NCI-H2081 treated with DMSO at 0.1 percent for 48 hours (cell line): ENCODE measurements at places on chromosomes 13 and 19.

- DNase-seq: no peak
These were observed 7.0 kb upstream of the MYDGF start for GRCh38 chr19:4676955-4677731.

DNA sequence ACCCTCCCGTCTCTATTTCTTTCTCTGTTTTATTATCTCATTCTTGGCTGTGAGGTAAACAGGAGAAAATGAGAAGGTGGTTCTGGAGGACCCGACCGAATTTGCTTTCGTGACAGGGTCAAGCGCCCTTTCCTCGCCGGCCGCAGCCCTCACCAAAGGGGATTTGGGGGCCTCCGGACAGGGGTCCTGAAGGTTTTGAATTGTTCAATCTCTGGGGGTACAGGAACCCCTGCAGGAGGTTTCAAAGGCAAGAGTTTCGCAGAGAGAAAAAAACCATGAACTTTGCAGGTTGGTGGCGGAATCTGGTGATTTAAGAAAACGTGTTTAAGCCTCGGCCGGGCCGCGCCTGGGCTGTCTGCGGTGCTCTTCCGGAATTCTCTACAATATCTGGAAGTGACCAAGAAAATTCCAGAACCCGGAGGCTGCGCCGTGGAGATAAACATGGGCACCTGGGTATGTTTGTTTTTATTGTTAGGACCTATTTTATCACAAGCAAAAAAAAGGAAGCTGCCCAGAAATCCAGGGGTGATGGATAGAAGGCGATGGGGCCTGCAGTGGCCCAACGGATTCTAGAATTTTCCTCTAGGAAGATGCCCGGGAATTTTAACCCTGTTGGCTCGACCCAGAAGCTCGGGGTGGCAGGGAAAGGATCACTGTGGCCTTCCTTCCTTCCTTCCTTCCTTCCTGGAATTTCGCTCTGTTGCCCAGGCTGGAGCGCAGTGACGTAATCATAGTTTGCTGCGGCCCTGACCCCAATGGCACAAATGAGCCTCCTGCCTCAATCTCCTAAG, 14.2 kb upstream of the PTBP1 start:
- DNase-seq: no peak

DNA sequence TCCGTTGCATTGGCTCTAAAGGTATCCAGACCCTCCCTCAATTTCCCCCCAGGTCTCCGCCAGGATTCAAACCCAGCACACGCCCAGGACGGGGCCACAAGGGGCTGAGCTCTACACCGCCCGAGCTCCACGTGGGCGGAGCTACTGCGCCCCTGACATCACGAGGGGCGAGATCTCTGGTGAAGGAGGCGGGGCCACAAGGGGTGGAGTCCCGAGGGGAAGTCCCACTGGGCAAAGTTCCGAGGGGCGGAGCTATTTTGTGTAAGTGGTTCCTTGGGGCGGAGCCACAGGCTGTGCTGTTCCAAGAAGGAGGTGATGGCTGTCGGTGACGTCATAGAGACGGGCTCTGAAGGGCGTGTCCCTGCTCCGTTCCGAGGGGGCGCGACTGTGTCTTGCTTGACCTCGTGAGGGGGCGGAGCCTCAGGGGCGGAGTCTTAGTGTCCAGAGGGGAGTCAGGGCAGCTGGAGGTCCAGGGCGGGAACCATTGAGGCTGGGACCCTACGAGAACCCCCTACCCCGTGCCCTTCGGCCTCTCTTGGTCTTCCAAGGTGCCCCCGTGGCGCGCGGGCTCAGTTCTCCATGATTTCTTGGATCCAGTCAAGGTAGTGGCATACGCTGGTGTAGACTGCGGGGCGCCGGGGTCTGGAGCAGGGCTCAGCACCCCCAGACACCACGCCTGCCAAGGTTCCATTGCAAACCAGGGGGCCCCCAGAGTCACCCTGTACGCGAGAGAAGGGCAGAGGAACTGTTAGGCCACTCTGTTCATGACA, 1.3 kb upstream of the KLK8 start:
- DNase-seq: no peak

DNA sequence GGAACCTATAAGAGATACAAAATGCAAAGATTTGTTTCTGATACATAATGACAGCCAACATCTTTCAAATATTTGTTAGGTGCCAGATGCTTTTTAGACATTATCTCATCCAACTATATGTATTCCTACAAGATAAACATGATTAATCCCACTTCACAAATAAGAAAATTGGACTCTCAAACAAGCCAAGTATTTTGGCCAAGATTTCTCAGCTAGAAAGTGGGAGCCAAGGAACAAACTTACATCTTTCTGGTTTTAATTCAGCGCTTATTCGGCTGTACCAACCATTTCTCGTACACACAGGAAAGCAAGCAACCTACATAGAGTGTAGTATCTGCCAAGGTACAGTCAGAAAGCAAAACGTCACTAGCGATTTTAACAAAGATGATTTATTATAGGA, 85.7 kb upstream of the SERP2 start:
- no peak for DNase-seq

- no peak for DNase-seq
These were observed 1.5 kb upstream of the RGCC start for GRCh38 chr13:41455725-41456419.

- DNase-seq: no peak
These were observed 9.9 kb upstream of the GP6 start for GRCh38 chr19:55047951-55048350.

DNA sequence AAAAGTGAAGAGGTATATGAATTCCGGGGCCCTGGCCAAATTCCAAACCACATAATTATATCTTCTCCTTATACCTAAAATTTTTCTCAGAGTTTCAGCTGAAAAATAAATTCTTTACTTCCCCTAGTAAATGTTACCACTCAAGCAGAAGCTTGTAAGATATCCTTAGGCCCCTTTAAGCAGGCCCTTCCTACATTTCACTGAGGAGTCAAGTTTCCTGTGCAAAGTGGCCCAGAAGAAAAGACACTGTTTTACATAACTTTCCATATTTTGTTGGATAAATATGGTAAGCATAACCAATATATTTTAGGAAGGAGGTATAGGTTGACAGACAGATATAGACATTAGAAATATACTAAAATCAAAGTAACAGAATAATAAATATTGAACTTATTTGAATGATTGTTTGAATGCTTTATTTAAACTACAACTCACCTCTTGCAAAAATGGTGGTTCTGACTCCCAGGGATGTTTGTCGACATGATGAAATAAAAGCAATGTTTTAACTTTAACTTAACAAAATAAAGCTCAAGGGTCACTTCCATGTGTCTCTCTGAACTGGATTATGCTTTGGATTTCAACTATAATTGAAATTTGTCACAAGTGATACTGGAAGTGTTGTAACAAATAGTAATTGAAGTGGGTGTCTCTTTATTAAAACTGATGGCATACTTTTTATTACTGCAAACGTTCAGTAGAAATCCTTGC, 141.2 kb downstream of the SPRY2 start:
- DNase-seq: no peak

DNA sequence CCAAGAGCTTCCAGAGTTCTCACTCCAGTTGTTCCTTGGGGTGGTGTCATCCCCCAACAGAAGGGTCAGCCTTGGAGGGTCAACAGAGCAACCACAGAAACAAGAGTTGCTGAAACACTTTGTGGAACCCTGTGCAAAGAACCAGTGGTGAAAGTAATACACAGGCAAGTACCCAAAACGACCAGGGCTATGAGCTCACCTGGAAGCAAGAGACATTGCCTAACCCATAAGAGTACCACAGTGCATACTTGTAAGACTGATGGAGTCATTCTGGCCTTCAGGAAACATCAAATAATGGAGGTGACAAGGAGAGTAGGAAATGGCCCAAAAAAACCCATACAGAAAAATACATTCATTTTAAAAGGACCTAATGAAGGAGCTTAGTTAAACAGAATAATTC, 184.3 kb upstream of the TSC22D1 start:
- DNase-seq: no peak

DNA sequence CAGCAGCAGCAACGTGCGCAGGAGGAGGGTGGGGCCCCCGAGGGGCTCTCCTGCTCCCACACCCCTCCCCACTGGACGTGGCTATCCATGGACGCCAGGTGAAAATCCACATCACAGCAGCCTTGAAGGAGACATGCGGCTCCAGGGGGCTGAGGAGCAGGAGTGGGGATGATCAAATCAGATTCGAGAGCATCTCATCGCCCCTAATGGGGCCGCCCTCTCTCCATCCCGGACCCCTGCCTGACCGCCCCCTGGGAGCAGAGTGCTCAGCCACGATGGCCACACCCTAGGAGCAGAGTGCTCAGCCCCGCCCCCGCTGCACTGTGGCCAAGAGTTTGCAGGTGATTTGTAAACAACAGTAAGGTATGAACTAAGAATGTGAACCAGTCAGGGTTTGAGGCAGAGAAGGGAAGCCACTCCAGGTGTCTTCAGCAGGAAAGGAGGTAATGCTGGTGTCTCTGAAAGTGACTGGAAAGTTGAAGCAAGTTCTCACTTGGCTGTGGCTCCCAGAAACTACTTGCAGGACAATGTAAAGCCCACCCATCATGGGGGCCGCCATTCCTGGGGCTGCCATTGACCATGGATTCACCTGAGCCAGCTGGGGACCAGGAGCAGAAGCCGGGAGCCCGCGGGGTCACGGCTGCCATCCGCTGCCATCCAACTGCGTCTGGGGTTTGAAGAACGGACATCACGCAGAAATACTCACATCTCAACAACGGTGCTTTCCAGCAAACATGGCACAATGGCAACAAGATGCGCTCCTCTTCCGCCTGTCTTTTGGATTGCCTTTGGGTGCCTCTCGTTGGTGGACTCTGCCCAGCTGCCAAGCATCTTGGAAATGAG, 71.8 kb downstream of the SPACA7 start:
- DNase-seq: no peak

DNA sequence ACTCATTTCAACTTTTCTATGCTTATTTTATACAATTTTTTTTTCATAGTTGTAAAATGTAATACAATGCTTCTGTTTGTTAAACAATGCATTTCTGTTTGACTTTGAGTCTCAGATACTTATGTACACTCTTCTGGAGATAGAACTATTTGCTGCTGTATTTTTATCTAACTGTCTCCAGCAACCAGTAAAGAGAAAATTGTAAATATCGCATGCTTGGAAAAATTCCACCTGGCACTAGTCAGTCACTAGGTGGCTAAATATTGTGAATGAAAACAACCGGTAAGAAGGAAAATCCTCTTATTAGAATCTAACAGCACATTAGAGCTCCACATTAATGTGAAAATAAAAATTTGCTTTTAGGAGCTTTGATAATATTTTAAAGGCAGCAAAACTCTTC, 876.5 kb downstream of the PCDH9 start:
- DNase-seq: no peak

DNA sequence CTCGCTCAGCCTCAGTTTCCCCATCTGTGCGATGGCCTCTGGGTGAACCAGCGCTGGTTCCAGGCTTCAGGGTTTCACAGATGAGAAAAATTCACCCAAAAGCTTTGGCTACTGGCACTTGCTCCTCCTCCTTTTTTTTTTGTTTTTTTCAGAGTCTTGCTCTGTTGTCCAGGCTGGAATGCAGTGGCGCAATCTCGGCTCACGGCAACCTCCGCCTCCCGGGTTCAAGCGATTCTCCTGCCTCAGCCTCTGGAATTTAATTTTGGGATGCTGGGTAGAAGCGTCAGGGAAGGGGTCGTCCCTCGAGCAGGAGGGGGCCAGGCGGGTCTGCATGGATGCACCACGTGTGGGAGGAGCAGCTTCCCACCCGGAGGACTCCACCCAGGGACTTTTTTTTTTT, 7.0 kb downstream of the PRSS57 start:
- DNase-seq: no peak

- no peak for DNase-seq
These were observed 36.4 kb upstream of the SERPINE3 start for GRCh38 chr13:51303063-51303552.

GRCh38 chr13:109148243-109148642, 518.8 kb downstream of the MYO16 start:
- no peak for DNase-seq

- no peak for DNase-seq
These were observed 223.8 kb upstream of the TMTC4 start for GRCh38 chr13:100898431-100898830.

GRCh38 chr13:59318320-59318930, 845.3 kb downstream of the DIAPH3 start:
- peak; percentile 15 for DNase-seq

DNA sequence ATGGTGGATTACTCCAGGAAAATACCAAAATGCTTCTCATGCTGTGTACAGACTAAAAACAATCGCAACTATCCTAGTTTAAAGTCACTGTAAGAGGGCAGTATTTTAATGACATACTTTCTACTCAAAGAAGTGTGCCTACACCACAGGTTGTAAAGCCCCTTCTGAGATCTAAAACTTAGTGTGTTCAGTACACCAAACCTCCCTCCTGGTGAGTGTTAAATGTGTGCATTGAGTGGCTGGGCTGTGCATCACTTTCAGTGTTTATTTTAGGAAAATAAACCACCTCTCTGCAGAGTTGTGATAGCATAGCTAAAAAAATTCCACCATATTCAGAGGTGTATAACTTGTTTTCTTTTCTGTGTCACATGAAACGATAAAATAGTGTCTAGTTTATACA, 263.7 kb downstream of the DACH1 start:
- DNase-seq: no peak

DNA sequence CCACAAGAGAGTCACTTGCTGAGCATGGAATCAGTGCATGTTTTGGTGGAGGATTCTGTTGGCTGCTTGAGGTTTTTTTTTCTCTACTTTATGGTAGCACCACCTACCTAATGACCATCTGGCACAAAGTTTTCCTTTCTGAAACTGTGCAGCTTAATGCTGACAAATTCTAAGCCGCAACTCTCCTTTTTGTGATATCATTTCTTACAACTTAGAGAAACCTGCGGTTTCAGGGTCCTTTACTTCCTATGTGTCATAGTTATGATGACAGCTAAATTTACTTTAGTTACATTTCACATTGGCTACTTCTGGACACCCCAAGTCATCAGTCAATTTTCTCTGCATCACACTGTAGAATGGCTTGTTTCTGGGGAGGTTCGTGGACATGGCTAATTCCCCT, 115.4 kb upstream of the TMTC4 start:
- DNase-seq: no peak

DNA sequence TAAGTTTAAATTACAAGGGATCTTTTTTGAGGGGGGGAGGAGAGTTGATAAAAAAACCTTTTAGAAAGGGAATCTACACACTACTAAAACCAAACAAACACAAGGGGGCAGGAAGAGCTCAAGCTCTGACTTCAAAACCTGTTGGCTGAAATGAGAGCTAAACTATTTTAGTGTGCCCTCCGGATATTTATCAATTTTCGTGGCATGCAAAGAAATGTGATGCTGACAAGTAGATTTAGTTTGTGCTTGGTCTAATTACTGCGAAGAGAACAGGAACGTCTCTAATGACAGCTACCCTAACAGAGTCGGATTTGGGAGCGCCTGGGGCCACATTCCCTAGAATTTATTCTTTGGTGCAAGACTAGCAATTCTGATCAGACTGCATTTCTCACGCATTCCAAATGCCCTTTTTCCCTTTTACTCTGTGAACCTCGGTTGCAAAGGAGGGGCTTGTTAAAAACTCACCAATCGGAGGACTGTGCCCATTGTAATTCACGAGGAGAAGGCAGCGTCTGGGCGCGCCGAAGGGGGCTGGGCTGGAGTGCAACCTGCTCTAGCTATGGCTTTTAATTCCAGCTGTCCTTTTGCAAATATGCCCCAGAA, 802 bp upstream of the FREM2 start:
- no peak for DNase-seq
